Amniotic epithelial cell (primary cell): ENCODE measurements at places on chromosomes 13 and 19.
A peak's percentile ranks its signal among the peaks of the same experiment; 100 is the strongest.

GRCh38 chr19:38686530-38686888 is 39.1 kb downstream of the ACTN4 start:
- DNase-seq = no peak

- no peak for DNase-seq
Observed at GRCh38 chr13:89307278-89307677, 1636.1 kb downstream of the SLITRK5 start.

DNA sequence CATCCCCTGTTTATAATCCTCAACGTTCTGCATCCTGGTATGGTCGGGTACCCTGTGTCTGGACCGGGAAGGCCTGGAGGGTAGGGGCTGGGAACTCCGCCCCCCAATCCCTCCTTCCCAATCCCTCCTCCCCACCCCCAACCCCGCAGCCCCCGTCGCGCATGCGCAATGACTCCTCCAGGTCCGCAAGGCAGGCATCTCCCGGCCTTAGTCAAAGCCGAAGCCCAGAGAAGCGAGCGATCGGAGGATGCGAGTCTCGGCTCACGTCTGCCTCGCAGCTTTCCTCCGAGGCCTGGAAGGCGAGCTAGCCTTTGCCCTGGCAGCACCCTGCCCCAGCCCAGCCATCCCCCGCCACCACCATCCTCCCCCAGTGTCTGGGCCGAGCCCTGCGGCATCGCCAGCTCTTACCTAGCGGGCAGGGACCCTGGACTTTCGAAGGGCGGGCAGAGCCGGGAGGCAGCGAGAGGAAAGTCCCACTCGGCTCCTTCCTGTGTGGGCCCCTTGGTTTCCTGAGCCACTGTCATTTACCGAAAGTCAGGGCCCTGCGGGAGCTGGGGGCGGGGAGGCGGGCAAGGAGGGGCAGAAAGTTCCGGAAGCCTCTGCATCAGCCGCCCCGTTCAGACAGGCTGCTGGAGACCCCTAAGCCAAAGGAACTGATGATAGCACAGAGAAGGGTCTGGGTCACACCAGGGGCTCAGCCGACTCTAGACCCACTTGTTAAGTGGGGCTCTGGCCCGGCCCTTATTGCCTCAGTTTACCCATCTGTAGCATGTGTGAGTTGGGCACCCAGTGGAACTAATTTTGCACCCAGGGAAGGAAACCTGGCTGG is at the start of gene JAK3:
TSS of gene JAK3 (minus strand) at position 445 of the 829 bp plus-strand sequence. CDS start 3,565 bp downstream, outside the sequence.
- DNase-seq = peak; percentile 55

- DNase-seq = no peak
Observed at GRCh38 chr13:102212729-102213128, 189.1 kb downstream of the FGF14 start.

DNA sequence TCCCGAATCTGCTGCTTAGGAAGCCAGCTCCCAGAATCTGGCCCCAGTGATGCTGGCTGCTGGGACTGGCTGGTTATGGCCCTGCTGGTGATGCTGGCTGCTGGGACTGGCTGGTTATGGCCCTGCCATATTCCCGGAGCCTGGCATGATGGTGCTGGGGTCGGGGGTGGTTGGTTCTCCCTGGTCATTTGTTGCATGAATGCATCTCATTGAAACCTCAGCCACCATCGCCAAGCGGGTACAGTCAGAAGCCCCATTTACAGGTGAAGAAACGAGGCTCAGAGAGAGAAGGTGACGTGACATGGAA is 2.1 kb downstream of the PGLYRP1 start:
- DNase-seq = no peak

DNA sequence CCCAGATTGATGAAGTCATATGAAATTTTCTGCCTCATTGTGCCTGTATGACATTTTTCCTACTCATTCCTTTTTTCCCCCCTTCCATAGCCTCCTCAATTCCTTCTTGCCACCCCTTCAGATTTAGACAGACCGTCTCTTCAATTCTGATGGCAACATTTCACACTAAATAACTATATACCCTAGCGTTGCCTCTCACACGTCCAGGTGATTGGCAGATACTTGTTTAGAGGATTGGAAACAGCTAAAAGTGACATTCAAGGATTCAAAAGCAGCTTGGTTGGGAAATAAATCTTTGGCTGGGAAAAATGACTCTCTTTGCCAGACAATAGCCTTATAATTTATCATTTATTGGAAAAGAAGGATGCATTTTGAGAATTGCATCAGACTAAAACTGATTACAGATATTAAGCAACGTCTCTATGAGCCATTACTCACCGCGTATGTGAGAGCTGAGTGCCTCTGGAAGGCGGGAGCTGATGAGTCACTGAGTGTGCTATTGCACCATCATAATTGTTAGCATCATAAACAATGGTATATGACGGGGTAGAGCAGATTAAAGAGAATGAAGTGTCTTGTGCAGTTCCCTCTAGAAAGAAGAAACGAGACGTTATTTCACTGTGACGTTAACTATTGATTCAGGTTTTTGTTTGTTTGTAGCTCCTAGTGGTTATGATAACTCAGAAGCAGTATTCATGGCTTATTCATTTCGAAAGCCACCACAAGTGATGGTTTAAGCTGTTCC is 61.1 kb upstream of the FAM216B start:
- peak; percentile 100 for DNase-seq

DNA sequence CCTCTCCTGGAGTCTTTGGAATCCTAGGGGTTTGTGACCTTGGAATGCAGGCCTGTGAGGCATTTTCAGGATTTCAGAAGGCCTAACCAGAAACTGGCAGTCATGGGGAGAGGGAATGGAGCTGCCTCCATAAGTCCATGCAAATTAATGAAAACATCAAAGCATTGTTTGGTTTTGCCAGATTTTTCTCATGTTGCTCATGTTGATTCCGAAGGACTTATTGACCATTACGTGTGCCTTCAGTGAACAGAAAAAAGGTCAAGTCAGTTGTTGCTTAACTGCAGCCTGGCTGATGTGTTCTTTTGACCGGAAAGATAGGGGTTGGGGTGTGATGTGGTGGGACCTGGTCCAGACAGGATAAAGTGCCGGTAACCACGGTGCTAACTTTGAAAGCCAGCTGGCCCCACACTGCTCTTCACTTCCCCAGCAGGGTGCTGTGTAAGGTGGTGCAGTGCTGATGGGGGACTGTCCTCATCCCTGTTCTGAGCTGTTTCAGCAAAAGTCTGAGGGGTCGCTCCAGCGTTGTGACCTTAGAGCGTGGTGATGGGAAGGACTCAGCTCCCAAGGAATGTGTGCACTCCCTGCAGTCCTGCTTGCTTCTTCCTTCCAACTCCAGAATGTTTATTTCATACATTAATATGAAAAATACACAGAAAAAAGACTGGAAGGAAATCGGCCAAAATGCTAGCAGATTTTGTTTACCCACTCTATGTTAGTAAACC is 3.5 kb downstream of the RNF113B start:
- peak; percentile 99 for DNase-seq

GRCh38 chr19:34664870-34665269 is 12.1 kb downstream of the SCGB2B2 start:
- DNase-seq = no peak

DNA sequence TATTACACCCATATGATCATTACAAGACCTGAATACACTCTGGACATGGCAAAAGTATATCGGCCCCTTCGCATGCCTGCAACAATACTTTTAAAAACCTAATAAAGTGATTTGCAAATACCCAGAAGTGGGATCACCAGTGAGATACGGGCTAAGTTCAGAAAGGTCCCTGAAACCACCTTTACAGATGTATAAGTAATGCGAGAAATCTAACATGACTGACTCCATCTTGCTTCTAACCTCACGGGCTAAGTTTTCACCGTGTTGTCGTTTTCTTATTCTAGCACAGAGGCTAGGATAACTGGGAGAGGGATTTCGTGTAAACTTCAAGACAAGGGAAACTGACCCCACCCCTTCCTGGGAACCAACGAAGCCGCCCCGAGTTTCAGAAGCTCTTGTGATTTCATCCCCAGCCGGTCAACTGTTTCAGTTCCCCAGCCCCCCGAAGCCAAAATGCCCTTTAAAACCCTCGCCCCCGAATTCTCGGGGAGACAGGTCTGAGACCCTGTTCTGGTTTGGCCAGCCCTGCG is 703 bp downstream of the NEK3 start:
- peak; percentile 48 for DNase-seq

- DNase-seq = no peak
Observed at GRCh38 chr19:17455308-17456123, 5.2 kb downstream of the NXNL1 start.

GRCh38 chr19:11987405-11988281 is 22.8 kb downstream of the ZNF763 start:
- peak; percentile 90 for DNase-seq

DNA sequence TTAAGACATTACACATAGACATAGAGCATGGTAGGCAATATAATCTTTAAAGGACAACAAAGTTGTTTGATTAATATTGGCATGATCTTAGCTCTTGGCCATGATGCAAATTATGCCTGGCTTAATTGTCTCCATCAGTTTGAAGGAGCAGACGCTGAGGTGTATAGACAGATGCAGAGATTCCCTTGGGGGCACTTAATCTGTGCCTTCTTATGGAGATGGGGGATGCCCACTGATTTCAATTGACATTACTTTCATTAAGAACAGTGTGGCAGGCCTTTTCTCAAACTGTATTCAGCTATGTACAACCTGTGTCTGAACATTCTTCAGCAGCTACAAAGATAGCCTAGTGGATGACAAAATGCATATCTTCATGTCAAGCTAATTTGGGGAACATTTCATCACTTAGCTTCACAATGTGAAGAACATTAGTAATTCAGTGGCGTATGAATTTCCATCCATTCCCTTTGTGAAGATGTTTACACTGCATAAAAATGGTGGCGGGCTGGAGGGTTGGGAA is 85.3 kb upstream of the MYCBP2 start:
- no peak for DNase-seq

DNA sequence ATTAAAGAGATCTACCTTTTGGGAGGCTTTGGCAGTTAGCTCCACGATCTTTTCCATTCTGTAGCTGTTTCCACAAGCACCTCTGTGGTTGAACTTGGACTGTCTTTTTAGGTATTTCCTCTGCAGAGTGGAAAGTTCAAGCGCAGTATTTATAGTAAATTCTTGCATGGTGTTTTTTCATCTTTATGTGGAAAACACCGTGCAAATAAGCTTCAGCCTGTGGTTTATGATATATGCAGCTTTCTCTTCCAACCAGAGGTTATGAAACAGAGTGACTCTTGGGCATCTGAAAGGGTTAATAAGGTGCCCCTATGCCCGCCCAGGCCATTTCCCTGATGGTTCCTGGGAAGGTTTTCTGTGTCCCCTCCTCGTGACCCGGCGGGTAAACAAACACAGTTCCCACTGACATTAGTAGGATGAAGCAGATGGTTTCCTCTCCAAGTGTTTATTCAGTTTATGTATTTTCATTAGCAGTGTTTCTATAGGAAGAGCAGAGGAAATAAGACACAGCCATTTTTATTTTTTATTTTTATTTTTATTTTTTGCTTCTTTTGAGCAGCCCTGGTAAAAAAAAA is 39.7 kb upstream of the RNF113B start:
- no peak for DNase-seq

GRCh38 chr13:50453188-50453587 is 390.3 kb downstream of the DLEU7 start:
- no peak for DNase-seq

DNA sequence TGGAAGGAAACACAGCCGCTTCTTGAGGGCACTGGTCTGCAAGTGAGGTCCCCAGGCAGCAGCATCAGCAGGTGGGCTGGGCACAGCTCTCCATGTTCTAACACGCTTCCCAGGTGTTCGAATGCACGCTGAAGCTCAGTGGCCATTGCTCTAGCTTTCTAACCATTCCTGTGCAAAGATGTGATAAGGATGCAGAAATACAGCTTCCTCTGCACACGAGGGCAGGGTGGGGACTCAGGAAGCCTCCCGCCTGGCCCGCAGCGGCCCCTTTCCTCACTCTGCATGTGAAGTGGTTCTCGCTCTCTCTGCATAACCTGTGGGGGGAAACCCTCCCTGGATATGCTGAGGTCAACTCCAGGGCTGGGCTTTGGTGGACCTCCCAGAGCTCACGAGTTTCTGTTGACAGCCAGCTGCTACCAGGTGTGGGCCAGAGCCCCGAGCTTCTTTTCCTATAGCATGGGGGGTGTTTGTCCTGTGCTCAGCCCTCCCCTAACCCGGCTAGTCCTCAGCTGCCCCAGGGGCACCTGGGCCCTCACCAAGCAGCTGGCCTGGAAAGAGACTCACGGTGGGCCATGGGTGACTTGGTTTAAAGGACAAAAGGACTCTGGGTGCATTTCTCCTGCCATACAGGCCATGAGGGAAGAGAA is 168.2 kb downstream of the TEX29 start:
- no peak for DNase-seq

DNA sequence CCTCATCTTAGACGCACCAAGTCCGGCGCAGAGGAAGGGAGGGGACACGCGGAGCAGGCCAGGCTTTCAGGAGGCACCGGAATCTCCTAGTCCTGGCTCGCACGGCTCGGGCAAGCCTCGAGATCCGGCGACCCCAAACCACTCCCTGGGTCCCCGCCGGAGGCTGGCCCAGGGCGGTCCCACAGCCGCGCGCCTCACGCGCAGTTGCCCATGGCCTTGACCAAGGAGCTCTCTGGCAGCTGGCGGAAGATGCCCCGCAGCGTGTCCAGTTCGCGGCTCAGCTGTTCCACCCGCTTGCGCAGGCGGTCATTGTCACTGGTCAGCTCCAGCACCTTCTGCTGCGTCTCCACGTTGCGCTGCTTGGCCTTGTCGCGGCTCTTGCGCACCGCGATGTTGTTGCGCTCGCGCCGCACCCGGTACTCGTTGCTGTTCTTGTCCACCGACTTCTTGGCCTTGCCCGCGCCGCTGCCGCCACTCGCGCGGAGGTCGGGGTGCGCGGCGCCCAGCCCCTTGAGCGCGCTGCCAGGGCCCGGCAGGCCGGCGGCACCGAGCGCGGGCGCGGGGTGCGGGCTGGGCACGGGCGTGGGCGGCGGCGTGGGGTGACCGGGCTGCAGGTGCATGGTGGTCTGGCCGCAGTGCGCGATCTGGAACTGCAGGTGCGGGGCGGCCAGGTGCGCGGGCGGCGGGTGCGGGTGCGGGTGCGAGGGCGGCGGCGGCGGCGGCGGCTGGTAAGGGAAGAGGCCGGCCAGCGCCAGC is 1.0 kb downstream of the CEBPA start:
- DNase-seq = no peak

DNA sequence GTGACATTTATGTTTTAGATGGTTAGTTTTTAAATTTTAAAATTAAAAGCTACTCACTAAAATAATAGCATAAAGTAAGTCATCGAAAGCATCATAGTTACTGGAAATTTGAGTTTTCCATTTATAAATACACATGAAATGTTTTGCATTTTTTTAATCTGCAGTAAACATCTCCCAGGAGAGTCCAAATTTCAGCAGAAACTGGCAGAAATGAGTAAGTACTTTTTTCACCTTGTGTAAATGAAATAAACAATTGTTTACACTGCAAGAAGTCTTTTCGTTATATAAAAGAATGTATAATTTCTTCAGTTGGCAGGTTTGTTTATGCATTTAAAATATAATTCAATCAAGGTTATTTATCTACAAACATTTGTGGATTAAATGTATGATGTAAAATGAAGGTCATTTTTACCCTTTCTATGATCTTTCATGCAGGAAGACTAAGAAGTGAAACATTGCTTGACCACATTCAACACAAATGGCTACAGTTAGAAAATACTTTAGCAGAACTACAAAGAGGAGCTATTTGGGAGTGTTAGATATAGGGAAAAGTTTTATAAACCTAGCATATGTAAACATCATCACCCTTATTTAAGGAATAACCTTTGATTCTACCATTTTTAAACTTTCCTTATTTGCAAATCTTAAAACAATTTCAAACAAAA is 55.6 kb downstream of the RCBTB2 start:
- no peak for DNase-seq
